ENCODE measurements at places on chromosomes 3 and 15.

DNA sequence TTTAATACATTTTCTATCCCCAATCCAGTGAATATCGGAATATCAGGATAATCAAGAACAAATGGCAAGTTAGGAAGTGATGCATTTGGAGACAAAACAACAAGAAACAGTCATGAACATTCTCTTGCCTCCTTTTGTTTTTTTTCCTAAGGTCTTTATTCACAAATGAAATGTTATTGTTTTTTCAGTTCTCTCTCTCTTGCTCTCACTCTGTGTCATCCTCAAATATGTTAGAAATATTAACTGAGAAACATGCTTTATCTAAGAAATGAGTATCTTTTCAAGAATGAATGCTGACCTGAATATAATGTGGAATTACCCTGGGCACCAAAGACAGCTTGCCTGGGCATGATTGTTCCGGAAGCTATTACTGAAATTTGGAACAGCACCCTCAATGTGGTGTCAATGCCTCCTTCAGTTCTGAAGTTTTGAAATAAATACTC is 51.3 kb downstream of the RBMS3 start:
- no peaks in the 10 kb centered on the region for H3K27me3 ChIP-seq
- no peak overlapping the region for H3K27ac ChIP-seq
- no peak for DNase-seq
- no peaks in the 10 kb centered on the region for H3K4me1 ChIP-seq
- H3K36me3 ChIP-seq, result no peaks in the 10 kb centered on the region

- peaks cover 4% of the 10 kb centered on the region for H3K4me1 ChIP-seq
- no peaks in the 10 kb centered on the region for H3K27me3 ChIP-seq
- DNase-seq, result no peak
- no peak overlapping the region for H3K4me3 ChIP-seq
Observed at GRCh38 chr3:171375666-171376595, 84.3 kb downstream of the TNIK start.

DNA sequence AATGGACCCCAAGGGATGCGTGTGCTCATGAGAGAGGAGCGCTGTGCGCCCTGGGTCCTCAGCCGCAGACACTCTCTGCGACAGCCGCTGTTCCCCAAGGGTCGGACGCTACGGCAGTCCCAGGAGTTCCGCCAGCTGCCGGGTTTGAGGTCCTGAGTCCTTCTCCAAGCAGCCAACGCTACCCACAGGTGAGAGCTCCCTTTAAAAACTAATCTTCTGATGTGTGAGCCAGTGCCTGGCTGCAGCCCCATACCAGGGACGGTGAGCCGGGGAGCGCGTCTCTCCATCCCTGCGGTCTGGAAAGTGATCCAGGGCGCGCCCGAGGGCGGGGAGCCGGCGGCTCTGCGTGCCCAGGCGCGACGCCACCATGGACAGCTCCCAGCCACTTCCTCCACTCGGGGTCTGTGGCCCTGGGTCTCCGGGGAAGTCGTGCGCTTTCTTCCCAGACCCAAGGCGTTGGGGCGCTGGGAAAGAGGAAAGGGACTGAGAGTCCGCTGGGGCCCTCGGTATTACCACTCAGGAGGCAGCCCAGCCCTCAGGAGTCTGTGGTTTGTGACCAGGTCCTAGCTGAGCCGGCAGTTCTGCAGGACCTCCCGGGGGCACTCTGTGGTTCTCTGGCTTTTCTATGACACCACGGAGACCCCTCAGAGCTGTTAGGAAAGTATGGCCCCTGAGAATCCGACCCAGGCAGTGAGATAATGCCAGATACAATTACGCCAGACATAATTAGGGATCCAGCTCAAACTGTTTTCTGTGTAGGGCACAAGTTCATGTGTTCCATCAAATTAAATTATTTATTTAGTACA is 1.4 kb downstream of the CEMIP start:
- H3K4me1 ChIP-seq, result peaks cover 27% of the 10 kb centered on the region
- no peaks in the 10 kb centered on the region for H3K36me3 ChIP-seq
- H3K27ac ChIP-seq, result peak overlapping the region; percentile 6
- DNase-seq, result peak; percentile 62

- no peaks in the 10 kb centered on the region for H3K36me3 ChIP-seq
- H3K27ac ChIP-seq, result peak overlapping the region; percentile 12
- peaks cover 28% of the 10 kb centered on the region for H3K27me3 ChIP-seq
- H3K4me1 ChIP-seq, result peaks cover 11% of the 10 kb centered on the region
- H3K4me3 ChIP-seq, result peak overlapping the region; percentile 32
Observed at GRCh38 chr3:191328383-191328961, 722 bp upstream of the CCDC50 start.

DNA sequence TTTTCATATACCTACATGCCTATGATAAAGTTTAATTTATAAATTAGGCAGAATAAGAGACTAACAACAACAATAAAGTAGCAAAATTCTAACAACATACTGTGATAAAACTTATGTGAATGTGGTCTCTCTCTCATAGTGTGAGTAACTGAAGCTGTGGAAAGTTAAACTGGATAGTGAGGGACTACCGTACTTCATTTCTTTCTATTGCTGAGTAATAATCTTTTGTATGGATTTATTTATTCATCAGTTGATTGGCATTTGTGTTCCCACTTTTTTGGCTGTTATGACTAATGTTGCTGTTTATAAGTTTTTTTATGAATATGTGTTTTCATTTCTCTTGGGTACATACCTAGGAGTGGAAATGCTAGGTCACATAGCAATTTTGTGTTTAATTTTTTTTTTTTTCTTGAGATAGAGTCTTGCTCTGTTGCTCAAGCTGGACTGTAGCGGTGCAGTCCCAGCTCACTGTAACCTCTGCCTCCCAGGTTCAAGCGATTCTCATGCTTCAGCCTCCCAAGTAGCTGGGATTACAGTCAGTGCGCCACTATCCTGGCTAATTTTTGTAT is 41.0 kb downstream of the RNF111 start:
- no peak overlapping the region for H3K4me3 ChIP-seq
- no peak overlapping the region for H3K27ac ChIP-seq
- DNase-seq, result no peak
- no peaks in the 10 kb centered on the region for H3K27me3 ChIP-seq
- peaks cover 41% of the 10 kb centered on the region for H3K36me3 ChIP-seq

DNA sequence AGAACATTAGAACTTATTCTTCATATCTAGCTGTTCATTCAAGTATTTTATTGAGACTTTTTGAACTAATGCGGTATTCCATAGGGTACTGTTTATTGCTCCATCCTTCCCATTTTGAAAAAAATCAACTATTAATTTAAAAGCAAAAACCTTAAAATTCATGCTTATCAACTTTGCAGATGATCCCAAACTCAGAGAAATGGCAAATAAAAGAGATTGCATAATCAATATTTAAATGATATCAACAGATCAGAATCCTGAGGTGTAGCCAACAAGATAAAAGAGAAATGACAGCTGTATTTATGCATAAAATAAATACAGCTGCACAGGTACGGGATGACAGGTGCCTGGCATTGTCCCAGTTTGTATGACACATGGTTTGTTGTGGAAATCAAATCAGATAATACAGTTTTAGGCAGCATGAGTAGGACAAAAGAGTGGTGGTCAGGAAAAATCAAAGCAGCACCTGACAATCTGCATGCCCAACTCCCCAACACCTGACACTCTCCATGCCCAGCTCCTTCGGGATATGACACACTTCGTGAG is 42.4 kb upstream of the CMTM8 start:
- H3K4me1 ChIP-seq, result no peaks in the 10 kb centered on the region
- DNase-seq, result no peak
- peaks cover 39% of the 10 kb centered on the region for H3K27me3 ChIP-seq

- peak overlapping the region; percentile 99 for H3K27ac ChIP-seq
- peaks cover 42% of the 10 kb centered on the region for H3K36me3 ChIP-seq
- no peaks in the 10 kb centered on the region for H3K27me3 ChIP-seq
- DNase-seq, result peak; percentile 93
Observed at GRCh38 chr3:189324538-189325138, 152.9 kb downstream of the TPRG1 start.

DNA sequence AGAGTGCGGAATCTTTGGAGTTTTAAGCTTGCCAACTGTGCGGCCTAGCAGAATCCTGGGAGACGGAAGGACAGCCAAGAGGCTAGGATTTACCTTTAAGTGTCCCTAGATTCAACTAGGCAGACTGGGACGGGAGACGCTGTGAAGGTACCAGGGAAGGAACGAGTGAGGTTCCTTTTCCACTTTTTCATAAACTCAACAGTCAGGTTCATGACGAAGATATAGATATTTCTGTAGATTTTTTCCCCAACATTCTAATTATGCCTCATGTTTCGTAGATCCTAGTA is 564 bp upstream of the GABPB1 start:
- H3K36me3 ChIP-seq, result peaks cover 51% of the 10 kb centered on the region
- peak overlapping the region; percentile 82 for H3K4me3 ChIP-seq

GRCh38 chr3:196215493-196216020 is 777 bp upstream of the SLC51A start:
- H3K4me1 ChIP-seq, result peaks cover 30% of the 10 kb centered on the region
- DNase-seq, result no peak
- no peak overlapping the region for H3K4me3 ChIP-seq
- H3K27ac ChIP-seq, result no peak overlapping the region
- H3K36me3 ChIP-seq, result no peaks in the 10 kb centered on the region

- no peak overlapping the region for H3K27ac ChIP-seq
- no peak overlapping the region for H3K4me3 ChIP-seq
- H3K27me3 ChIP-seq, result peaks cover 5% of the 10 kb centered on the region
- no peak for DNase-seq
- peaks cover 7% of the 10 kb centered on the region for H3K4me1 ChIP-seq
- no peaks in the 10 kb centered on the region for H3K36me3 ChIP-seq
Observed at GRCh38 chr3:30112902-30113484, 493.4 kb upstream of the TGFBR2 start.

DNA sequence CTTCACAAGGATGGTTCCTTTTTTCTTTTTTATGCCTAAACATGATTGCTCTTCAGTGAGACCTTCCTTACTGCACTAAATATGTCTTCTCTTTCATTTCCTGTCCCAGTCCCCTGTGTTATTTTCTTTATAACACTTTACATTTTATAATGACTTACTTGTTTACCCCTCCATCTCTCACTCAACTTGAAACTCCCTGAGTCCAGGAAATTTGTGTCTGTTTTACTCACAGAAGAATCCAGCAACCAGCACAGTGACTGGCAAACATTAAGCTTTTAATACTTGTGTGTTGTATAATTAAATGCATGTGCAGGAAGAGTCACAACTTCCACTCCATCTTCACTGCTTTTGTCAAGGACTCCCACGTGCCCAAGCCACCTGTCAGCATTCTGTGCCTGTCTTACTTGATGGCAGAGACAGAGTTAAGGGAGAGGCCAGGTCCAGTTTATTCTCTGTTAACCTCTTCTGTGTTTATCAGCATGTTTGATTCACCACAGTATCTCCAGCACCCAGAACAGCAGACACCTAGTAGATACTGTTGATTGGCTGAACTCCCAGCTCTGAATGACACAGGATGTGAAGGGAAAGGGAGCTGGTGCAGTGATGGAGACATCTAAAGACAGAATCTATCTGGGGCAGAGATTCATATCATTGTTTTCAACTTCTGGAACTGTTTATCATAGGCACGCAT is 42.8 kb downstream of the SSR3 start:
- H3K27ac ChIP-seq, result peak overlapping the region; percentile 69
- peak; percentile 38 for DNase-seq
- H3K4me1 ChIP-seq, result peaks cover 19% of the 10 kb centered on the region
- peaks cover 6% of the 10 kb centered on the region for H3K27me3 ChIP-seq

- H3K27ac ChIP-seq, result no peak overlapping the region
- peaks cover 6% of the 10 kb centered on the region for H3K4me1 ChIP-seq
- H3K4me3 ChIP-seq, result no peak overlapping the region
- DNase-seq, result no peak
- H3K36me3 ChIP-seq, result no peaks in the 10 kb centered on the region
- peaks cover 16% of the 10 kb centered on the region for H3K27me3 ChIP-seq
Observed at GRCh38 chr15:25930931-25931330, 67.8 kb upstream of the ATP10A start.

DNA sequence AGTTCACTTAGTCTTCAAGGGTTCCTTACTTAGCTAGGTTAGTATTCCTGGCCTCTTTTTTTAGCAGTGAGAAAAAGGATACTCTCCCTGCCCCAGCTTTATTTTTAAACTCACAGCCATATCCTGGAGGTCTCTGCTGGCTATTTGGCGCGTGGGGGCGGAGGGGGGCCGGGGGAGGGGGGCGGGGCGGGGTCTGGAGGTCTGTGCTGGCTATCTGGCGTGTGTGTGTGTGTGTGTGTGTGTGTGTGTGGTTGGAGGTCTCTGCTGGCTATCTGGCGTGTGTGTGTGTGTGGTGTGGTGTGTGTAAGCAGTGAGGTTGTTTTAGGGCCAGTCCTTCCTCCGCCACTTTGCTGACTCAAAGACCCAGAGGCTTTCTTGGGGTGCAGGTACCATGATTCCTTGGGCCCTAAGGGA is 579 bp upstream of the PLAAT1 start:
- H3K4me3 ChIP-seq, result peak overlapping the region; percentile 29
- H3K27me3 ChIP-seq, result peaks cover 26% of the 10 kb centered on the region
- no peaks in the 10 kb centered on the region for H3K36me3 ChIP-seq
- no peak overlapping the region for H3K27ac ChIP-seq

DNA sequence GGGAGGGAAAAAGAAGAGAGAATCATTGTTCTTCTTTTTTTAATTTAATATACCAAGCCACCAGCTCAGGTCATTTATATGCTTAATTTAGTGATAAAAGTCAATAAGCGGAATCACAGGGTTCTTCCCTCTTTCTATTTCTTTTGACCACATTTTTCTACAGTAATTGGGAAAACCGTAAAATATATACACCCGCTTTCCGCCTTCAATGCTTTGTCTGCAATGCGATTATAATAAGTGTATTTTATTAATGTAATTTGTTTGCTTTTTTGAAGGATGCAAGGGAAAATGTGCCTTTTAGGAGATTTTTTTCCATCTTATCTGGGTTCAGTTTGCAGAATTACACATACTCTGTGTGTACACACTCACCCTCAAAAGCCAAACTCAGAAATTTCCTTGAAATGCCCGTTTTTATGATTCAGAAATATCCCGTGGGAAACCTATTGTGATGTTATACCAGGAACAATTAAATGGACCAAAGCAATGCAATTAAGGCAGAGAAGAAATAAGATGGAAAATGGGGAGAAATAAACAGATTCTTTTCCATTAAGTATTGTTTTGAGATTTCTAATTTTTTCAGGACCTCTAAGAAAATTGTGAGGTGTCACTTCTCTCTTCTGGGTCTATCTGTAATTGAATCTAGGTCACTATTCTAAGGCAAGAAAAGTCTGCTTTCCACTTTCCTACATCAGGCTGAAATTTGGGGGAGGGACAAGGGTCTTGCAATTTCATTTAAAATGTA is 8.3 kb downstream of the SOX14 start:
- peaks cover 10% of the 10 kb centered on the region for H3K4me1 ChIP-seq
- no peak overlapping the region for H3K27ac ChIP-seq
- no peak for DNase-seq

- H3K4me1 ChIP-seq, result no peaks in the 10 kb centered on the region
Observed at GRCh38 chr3:55584030-55584429, 96.9 kb upstream of the WNT5A start.

- H3K36me3 ChIP-seq, result peaks cover 11% of the 10 kb centered on the region
- no peak overlapping the region for H3K4me3 ChIP-seq
- no peaks in the 10 kb centered on the region for H3K4me1 ChIP-seq
- no peaks in the 10 kb centered on the region for H3K27me3 ChIP-seq
Observed at GRCh38 chr15:88480981-88481380, 13.5 kb downstream of the MRPS11 start.

Measured in activated naive CD4-positive, alpha-beta T cell treated with anti-CD3 and anti-CD28 coated beads, Interleukin-2, amount 10 ng/mL, durations not matched to agents 7 days and 5 days (primary cell).